ENCODE measurements at places on chromosomes 6 and 20.

DNA sequence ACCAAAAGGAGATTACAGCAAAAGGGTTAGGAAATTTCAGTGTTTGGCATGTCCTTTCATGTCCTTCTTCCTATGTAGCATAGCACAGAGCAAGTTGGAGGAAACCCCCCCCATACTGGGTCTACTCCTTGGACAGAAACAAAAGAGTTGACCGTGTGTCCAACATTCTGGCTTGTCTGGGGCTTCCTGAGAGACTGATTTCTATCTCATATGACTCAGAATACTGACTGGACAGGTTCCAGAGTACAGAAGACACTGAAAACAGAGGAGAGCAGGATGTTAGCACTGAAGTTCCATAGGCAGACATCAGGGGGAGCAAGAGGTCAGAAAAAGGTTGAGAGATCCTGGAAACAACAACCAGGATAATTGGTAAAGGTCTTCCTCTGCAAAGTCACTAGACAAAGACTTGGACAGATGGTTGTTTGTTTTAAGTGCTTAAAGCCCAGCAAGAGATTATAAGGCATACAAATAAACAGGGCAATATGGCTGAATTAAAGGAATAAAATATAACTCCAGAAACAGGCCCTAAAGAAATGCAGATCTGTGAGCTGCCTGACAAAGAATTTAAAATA is 48.4 kb downstream of the USP49 start:
- peak; percentile 97 for DNase-seq

- peak; percentile 58 for DNase-seq
Observed at GRCh38 chr20:54199721-54200176, 8.1 kb upstream of the PFDN4 start.

DNA sequence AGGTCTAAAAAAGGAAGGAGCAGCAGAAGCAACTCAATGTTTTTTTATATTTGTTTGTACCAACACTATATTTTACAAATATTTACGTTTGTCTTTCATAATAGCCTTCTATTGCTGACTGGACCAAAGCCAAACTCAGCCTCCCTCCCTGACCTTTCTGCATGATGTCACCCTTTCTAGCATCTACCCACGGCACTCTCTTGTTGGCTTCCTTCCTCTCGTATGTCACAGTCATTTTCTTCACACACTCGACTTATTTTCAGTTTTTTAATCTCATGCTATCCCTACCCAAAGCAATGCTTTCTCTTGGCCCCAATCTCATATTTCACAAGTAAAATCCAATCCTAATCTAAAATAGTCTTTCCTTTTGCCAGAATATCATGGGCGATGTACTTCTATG is 16.3 kb upstream of the FAM8A1 start:
- peak; percentile 19 for DNase-seq

DNA sequence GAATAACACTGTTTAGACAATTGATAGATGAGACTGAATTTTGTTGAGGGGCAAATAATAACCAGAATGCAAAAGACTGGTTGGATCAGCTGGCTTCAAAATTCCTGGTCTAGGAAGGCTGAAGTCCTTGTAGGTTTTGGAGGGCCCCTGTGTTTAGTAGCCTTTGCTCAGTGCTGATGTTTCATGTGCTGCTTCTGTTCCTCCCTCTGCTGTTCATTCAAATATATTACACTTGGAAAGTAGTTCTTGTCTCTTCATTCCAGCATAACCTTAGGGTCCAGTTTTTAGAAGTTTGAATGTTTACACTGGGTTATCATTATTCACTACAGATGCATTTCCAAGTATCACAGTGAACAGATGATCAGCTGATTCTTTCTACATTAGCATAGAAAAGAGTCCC is 72.5 kb downstream of the FLRT3 start:
- DNase-seq: no peak

All from kidney glomerular epithelial cell (primary cell).